Activated T-cell treated with anti-CD3 and anti-CD28 coated beads for 4 hours (primary cell): ENCODE measurements at places on chromosomes 2 and 18.
A peak's percentile ranks its signal among the peaks of the same experiment; 100 is the strongest.

- DNase-seq = no peak
Observed at GRCh38 chr18:46856973-46857372, 60.3 kb downstream of the PIAS2 start.

- no peak for DNase-seq
Observed at GRCh38 chr2:236380051-236380612, 115.9 kb upstream of the ASB18 start.

DNA sequence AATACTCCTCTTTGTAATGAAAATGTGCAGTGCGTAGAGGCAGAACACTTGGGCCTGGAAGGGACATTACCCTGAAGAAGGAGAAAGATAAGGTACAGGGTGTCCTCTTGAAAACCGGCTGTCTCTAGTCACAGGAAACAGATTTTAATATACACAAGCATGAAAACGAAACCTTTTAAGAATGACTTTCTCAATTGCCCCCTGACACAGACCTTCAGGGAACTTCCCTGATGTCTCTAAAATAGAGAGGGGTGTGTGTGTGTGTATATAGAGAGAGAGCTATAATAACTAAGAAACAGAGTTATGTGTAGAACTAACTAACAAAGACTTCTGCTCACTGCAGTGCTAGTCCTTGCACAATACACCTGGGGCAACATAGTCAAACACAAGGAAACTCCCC is 780.0 kb downstream of the CNTNAP5 start:
- no peak for DNase-seq

DNA sequence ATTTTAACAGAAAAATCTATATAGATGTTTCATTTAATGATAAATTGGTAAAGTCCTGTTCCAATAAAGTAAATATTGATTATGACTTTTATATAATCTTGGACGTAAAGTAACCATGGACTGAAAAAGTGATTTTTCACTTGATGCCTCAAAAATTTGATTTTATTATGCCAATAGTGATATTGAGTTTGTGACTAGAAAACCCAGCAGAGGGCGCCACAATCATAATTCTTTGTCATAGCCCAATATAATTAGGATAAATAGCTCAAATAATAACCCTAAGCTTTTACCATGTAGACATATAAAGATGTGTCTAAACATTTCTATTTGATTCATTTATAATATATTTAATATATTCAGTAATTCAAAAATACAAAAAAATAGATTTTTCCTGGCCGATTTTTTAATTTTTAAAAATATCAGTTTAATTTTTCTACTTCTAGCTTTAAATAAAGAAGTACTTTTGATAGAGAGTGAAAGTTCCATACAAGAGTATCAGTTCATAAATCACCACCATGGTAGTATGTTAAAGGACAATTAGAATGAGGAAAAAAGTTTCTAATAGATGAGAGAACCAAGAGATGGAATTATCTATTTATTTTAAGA is 30.7 kb downstream of the CAMKMT start:
- DNase-seq = peak; percentile 54

GRCh38 chr2:205563646-205564045 is 118.7 kb upstream of the NRP2 start:
- no peak for DNase-seq

GRCh38 chr2:3769766-3770165 is 66.4 kb downstream of the DCDC2C start:
- no peak for DNase-seq

DNA sequence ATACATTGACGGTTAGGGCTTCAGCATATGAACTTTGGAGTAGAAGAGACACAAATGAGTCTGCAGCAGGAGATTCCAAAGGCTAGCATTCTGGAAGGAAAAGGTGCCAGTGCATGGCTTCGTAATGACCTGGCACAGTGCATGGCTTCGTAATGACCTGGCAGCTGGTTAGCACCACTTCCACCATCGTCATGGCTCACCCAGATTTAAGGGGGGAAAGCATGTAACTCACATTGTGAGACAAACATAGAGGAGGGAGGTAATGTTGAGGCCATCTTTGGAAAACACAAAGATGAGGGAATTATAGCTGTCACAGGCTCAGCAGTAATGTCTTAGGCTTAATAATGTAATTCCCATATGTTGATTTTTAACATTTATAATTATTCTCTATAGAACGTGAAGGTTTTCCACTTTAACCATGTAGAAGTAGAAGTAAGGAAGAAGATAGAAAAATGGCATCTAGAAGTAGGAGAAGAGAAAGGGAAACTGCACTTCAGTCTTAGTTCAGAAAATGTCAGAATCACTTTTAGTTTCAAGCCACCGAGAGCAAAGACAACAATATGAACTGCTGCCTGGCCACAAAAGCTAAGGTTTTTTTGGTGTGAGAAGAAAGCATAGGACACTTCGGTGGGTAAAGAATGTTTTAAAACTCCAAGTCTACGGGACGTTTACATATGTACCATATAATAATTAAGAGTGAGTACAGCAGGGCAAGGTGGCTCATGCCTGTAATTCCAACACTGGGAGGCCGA is 6.8 kb upstream of the STK25 start:
- DNase-seq = no peak

- no peak for DNase-seq
Observed at GRCh38 chr2:177553176-177553884, 160.8 kb downstream of the AGPS start.

DNA sequence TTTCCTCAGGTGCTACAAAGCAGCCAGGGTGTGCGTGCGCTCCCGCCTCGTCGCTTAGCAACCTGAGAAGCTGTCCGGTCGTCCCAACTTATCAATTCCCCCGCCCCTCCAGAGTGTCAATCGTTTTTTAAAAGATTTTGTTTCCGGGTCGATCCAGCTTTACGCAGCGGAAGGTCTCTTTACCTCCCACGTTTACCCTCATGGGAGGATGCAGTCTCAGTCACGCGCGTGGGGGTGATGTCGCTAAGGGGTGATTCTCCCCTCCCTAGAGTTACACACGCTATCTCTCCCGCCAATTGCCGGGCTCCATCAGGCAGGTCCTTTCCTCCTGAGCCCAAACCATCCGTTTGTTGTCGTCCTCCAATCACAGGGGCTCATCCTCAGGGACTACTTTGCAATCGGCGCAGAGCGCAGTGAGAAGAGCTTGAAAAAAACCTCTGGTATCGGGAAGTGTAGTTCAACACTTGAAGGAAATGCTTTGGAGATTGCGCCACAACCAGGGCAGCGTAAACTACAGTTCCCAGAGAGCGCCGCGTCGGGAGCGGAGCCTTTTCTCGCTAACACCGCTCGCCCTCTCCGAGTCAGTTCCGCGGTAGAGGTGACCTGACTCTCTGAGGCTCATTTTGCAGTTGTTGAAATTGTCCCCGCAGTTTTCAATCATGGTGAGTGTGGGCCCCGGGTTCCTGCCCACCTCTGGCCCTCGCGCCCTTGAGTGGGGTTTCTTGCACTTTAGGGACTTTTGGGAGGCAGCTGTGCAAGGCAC is at the start of the genes MDH1 and WDPCP:
Gene MDH1 (plus strand): TSS at position 579 of the 763 bp plus-strand sequence. CDS start 81 bp downstream, at position 660.
Gene WDPCP (minus strand): TSS at position 93 of the 763 bp plus-strand sequence. CDS start 206 bp downstream, outside the sequence.
- DNase-seq = peak; percentile 84

GRCh38 chr2:72979896-72980295 is 62.6 kb downstream of the EMX1 start:
- DNase-seq = no peak

- DNase-seq = no peak
Observed at GRCh38 chr18:21391074-21391673, 149.1 kb downstream of the GREB1L start.

DNA sequence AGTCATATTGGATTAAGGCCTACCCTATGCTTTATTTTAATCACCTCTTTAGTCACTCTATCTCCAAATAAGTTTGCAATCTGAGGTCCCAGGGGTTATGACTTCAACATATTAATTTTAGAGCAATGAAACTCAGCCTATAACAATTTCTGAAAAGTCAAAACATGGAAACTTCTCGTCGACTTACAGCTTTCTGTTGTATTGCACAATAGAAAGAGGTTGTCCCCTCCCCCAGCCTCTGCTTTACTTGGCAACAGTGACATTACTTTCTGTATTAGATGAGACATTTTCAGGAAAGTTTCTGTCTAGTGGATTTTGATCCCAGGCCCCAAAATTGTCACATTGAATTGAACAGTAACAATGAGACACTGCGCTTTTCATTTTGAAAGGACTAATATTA is 326.4 kb downstream of the THSD7B start:
- DNase-seq = no peak
